Gastrocnemius medialis (tissue), 4 donors: ENCODE measurements at places on chromosomes 1 and 21. TPM values are rescaled to one million over a fixed set of nuclear protein-coding genes. Genes with fewer than 3 reads are reported as not detected.

- no peaks in the 10 kb centered on the region for H3K4me1 ChIP-seq
- no peaks in the 10 kb centered on the region for H3K36me3 ChIP-seq
- H3K4me3 ChIP-seq: no peak overlapping the region
- H3K27me3 ChIP-seq: no peaks in the 10 kb centered on the region
- no peak overlapping the region for H3K27ac ChIP-seq
Observed at GRCh38 chr1:81170721-81171120, 630.0 kb upstream of the ADGRL2 start.

DNA sequence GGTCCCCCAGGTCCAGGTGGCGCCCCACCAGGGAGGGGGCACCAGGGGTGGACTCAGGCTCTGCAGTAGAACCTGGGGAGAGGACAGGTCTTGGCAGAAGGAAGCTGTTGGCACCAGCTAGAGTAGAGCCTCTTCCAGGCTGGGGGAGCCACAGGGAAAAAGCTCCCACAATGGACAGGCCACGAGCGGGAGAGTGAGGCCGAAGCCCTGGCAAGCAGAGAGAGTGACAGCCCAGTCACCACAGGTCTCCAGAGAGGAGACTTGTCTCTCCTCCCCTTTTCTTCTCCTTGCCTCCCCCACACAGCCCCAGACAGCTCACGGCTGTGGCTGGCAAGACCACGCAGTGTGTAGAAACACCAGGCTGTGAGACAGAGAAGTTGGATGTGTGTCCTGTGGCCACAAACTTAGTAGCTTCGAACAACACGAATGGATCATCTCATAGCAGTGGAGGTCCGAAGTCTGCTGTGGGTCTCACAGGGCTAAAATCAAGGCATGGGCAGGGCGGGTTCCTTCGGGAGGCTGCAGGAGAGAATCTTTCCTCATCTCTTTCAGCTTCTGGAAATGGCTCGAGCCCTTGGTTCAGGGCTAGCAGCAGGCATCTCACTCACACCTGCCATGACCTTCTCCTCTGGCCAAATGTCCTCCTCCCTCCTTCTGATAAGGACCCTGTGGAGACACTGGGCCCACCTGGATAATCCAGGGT lies 3.3 kb downstream of the KRTAP12-4 start:
- H3K36me3 ChIP-seq: no peaks in the 10 kb centered on the region
- no peak for DNase-seq
- no peaks in the 10 kb centered on the region for H3K4me1 ChIP-seq

DNA sequence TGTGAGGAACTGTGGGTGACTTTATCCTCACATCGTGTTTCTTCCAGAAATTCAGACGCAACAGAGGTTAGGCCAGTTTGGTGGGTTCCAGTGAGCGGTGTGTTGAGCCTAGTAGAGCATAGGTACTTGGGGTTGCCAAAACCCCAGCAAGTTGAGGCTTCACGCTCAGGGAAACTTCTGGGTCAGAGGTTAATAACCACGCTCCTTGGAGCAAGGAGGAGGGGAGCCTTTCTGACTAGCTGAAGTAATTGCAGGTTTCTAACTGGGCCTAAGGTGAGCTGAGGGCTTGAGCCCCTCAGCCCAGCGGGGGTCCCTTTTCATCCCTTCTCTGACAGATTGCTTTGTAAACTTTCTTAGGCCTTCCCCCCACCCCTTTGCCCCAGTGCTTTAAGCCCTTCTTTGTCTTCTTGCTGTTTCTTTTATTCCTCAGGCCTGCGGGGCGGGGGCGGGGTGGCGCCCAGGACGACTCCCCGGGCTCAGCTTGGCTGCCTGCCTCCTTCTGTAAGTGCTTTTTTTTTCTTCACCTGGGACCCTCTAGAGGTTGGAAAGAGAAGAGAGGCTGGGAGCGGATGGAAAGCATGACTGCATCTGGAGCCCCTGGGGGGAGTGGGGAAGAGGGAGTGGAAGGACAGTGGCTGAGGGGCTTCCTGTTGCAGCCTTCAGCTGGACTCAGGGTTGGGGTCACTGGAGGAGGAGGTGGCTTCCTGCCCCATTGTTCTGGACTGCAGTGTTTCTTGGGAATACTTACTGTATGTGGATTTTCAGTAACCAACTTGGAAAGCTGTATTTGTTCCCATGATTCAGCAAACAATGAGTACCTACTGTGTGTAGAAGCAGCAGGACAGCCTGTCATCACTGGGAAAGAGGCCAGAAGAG lies 1.3 kb upstream of the ZNF436 start:
- H3K27me3 ChIP-seq: no peaks in the 10 kb centered on the region
- peak overlapping the region; percentile 100 for H3K27ac ChIP-seq
- H3K36me3 ChIP-seq: peaks cover 11% of the 10 kb centered on the region
- peak overlapping the region; percentile 82 for H3K4me3 ChIP-seq
- DNase-seq: no peak
- peaks cover 51% of the 10 kb centered on the region for H3K4me1 ChIP-seq

The KIF14 gene
- 0.19 TPM for total RNA-seq

DNA sequence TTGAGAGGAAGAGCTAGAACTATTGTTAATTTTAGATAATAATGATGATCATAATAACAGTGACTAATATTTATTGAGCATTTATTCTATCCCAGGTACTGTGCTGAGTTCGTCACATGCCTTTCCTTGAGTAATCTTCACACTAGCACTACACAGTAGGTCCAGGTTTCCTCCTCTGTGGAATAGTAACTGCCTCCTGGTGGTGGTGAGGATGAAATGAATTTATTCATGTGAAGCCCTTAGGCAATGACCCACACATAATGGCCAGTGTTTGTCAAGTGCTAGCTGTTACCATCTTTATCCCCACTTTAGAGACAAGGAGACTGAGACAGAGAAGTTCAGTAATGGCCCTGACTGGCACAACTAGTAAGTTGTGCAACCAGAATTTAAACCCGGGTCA lies 5.9 kb downstream of the NIPAL3 start:
- DNase-seq: no peak
- no peaks in the 10 kb centered on the region for H3K36me3 ChIP-seq
- no peaks in the 10 kb centered on the region for H3K27me3 ChIP-seq
- no peak overlapping the region for H3K4me3 ChIP-seq
- no peak overlapping the region for H3K27ac ChIP-seq

DNA sequence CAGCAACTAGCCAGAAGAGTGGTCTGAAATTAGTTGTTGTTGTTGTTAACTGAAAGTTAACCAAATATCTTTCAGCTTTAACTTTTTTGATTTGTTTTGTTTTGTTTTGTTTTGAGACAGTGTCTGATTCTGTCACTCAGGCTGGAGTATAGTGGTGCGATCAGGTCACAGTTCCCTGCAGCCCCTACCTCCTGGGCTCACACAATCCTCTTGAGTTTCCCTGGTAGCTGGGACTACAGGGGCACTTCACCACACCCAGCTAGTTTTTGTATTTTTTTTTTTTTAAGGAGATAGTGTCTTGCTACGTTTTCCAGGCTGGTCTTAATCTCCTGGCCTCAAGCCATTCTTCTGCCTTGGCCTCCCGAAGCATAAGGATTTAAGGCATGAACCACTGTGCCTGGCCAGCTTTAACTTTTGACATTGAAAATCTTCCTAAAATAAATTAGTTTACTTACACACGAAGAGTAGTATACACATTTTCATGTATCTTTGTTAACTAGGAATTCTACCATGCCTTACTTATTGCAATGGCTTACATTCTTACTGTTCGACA lies 45.0 kb downstream of the GNG12 start:
- H3K27ac ChIP-seq: no peak overlapping the region
- peaks cover 10% of the 10 kb centered on the region for H3K4me1 ChIP-seq
- DNase-seq: no peak
- H3K36me3 ChIP-seq: no peaks in the 10 kb centered on the region

The TTC22 gene
- total RNA-seq: not detected

The LPAR3 gene
- total RNA-seq: not detected

DNA sequence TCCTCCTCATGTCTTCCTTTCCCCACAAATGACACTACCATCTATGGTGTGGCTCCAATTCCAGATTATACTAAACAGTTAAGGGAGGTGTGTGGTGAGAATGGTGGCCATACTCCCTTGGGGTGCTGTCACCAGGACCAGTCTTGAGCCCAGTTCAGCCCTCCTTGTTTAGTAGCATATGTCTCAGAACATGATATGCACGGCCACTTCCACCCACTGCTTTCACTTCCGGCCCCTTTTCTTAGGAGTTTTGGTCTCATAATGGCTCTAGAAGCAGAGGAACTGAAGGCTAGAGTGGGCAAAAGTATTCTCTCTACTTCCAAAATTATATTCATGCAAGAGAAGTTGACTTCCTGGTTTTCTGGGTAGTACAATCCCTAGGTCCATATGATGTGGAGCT lies 45.3 kb upstream of the CACNA1E start:
- peaks cover 4% of the 10 kb centered on the region for H3K27me3 ChIP-seq
- no peak overlapping the region for H3K27ac ChIP-seq
- H3K36me3 ChIP-seq: no peaks in the 10 kb centered on the region
- no peaks in the 10 kb centered on the region for H3K4me1 ChIP-seq
- DNase-seq: no peak

DNA sequence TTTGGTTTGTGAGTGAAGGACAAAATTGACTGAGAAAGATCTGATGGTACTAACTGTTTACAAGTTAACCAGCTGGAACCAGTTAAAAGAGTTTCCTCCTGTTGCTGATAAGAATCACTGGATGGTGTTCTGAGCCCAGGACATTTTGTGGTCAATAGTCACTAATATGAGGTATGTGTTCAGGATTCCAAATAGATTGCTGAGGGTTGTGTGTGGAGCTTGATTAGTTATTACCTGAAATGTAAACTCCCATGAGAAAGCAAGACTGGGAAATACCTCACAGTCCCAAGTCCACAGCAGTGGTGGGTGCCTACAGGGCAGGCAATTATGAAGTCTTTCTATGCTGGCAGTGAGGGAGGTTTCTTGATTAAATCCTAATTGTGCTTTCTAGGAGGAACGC lies 164.6 kb downstream of the DNM3 start:
- H3K4me1 ChIP-seq: no peaks in the 10 kb centered on the region
- H3K4me3 ChIP-seq: no peak overlapping the region
- H3K27ac ChIP-seq: no peak overlapping the region
- no peaks in the 10 kb centered on the region for H3K36me3 ChIP-seq
- DNase-seq: no peak
- H3K27me3 ChIP-seq: no peaks in the 10 kb centered on the region

DNA sequence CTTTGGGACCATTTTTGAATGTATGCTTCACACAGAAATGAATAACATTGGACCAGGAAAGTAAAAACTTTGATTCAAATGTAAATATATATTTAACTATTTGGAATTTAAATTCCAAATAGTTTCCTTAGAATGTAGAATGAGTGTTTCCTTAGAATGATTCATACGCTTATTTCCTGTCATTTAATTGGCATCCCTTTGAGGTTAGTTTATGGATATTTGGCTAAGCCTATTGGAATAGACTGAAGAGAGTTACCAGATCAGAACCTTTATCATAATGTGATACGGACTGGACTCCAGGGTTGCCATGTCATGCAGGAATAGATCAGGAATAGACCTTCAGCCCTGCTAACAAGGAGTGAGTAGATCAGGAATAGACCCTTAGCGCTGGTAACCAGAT lies 133.1 kb downstream of the TNNI3K start:
- no peaks in the 10 kb centered on the region for H3K36me3 ChIP-seq
- no peaks in the 10 kb centered on the region for H3K4me1 ChIP-seq
- no peak overlapping the region for H3K4me3 ChIP-seq
- no peak for DNase-seq

GRCh38 chr1:48471691-48472576 lies at the start of gene SPATA6:
Gene SPATA6 (minus strand): TSS chr1:48472204. CDS start chr1:48472008, 196 bp downstream.
- peak within 1 kb of the TSS; percentile 81 for H3K27ac ChIP-seq
- H3K36me3 ChIP-seq: no peaks in the 10 kb centered on the region
- peak within 1 kb of the TSS; percentile 76 for H3K4me3 ChIP-seq
- peaks cover 20% of the 10 kb centered on the region for H3K4me1 ChIP-seq
- H3K27me3 ChIP-seq: no peaks in the 10 kb centered on the region
- DNase-seq: peak; percentile 90

The ANKRD35 gene
- 19.5 TPM for total RNA-seq

GRCh38 chr1:238964631-238965030 lies 421.7 kb upstream of the CHRM3 start:
- no peak overlapping the region for H3K27ac ChIP-seq
- no peak for DNase-seq
- H3K36me3 ChIP-seq: no peaks in the 10 kb centered on the region
- no peak overlapping the region for H3K4me3 ChIP-seq
- no peaks in the 10 kb centered on the region for H3K27me3 ChIP-seq

GRCh38 chr1:117060441-117061317 lies 553 bp downstream of the TTF2 start:
- H3K4me3 ChIP-seq: peak overlapping the region; percentile 87
- H3K4me1 ChIP-seq: peaks cover 8% of the 10 kb centered on the region
- peak overlapping the region; percentile 59 for H3K27ac ChIP-seq
- peak; percentile 4 for DNase-seq

- no peaks in the 10 kb centered on the region for H3K4me1 ChIP-seq
- no peak for DNase-seq
- no peaks in the 10 kb centered on the region for H3K36me3 ChIP-seq
- no peaks in the 10 kb centered on the region for H3K27me3 ChIP-seq
Observed at GRCh38 chr1:109046671-109047070, 4.8 kb upstream of the WDR47 start.

- H3K36me3 ChIP-seq: no peaks in the 10 kb centered on the region
- peaks cover 14% of the 10 kb centered on the region for H3K4me1 ChIP-seq
- no peak for DNase-seq
- H3K4me3 ChIP-seq: no peak overlapping the region
Observed at GRCh38 chr1:172356620-172357019, 63.9 kb upstream of the C1orf105 start.

- H3K27ac ChIP-seq: no peak overlapping the region
- H3K4me1 ChIP-seq: no peaks in the 10 kb centered on the region
- no peaks in the 10 kb centered on the region for H3K36me3 ChIP-seq
- peaks cover 11% of the 10 kb centered on the region for H3K27me3 ChIP-seq
- DNase-seq: no peak
Observed at GRCh38 chr1:9658199-9658598, 6.7 kb downstream of the PIK3CD start.

The PAPPA2 gene
- not detected for total RNA-seq

DNA sequence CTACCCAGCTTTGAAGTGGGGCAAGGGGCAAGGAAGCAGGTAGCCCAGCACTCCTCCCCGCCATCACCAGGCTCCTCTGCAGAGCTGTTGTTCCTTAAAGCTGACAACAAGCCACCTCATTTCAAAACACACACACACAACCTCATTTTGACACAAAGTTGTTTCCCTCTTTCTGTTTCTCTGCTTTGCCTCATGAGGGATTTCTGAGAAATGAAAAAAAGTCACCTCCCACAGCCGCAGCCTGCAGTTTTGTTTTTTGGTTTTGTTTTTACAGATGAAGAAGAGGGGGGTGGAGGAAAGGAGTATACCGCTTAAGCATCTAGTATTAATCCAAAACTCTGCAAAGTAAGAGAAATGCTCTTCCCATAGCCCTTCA lies 12.1 kb downstream of the MCL1 start:
- no peaks in the 10 kb centered on the region for H3K27me3 ChIP-seq
- H3K4me3 ChIP-seq: peak overlapping the region; percentile 48
- H3K4me1 ChIP-seq: peaks cover 97% of the 10 kb centered on the region
- H3K36me3 ChIP-seq: peaks cover under 1% of the 10 kb centered on the region
- peak overlapping the region; percentile 100 for H3K27ac ChIP-seq

The DIO1 gene
- not detected for total RNA-seq

DNA sequence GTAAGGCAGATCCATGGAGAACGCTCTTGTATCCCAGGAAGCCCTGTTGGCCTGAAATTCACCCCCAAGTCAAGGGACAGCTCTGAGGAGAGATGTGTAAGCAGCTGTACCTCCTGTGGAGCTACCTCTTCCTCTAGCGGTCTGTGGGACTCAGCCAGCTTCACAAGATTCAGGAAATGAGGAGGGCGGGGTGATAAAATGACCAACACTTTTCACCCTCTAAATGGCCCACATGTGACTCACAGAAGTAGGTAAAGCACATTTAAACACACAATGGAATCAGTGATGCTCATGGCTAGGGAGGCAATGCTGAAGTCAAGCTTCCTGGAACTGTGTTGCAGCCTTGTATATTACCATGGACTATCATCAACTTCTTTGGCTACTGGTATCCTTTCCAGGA lies at the start of gene SH2D1B:
Gene SH2D1B (minus strand): TSS at position 135 of the 400 bp plus-strand sequence. CDS start 120 bp downstream, at position 15.
- no peaks in the 10 kb centered on the region for H3K4me1 ChIP-seq
- DNase-seq: no peak
- no peak within 1 kb of the TSS for H3K4me3 ChIP-seq
- H3K27me3 ChIP-seq: no peaks in the 10 kb centered on the region
